ENCODE measurements at places on chromosomes 3 and 15. TPM values are rescaled to one million over a fixed set of nuclear protein-coding genes. Genes with fewer than 3 reads are reported as not detected.

The IL20RB gene
- total RNA-seq, result 0.98 TPM

- DNase-seq, result no peak
- H3K27ac ChIP-seq, result no peak overlapping the region
- no peaks in the 10 kb centered on the region for H3K36me3 ChIP-seq
- no peaks in the 10 kb centered on the region for H3K4me1 ChIP-seq
- no peak overlapping the region for H3K4me3 ChIP-seq
Observed at GRCh38 chr15:86664581-86664980, 584.9 kb downstream of the AGBL1 start.

The FBXL22 gene
- total RNA-seq, result not detected

DNA sequence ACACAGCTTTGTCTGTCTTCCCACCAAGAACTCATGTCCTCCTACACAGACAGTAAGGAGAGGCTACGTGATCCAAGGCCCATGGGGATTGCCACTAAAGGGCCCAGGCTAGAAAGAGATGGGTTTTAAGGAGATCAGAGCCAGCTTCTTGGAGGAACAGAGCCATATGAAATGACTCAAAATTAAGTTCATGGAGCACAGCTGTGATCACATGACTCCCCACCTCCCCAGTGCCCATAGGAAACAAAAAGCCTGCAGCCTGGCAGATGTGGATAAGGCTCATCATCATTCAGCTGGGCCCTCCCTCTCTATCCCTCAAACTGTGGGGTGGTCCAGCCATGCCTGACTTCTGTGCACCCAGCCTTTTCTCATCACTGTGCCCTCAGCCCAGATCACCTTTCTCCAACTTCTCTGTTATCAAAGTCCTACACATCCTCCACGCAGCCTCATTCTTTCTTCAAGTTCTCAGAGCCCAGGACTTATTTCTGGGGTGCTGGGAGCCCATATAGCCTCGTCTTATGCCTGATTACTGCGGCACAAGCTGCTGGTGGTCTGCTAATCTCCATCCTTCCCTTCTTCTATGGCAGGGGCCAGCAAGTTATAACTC lies 137.6 kb downstream of the SMAD6 start:
- H3K36me3 ChIP-seq, result no peaks in the 10 kb centered on the region
- H3K27me3 ChIP-seq, result no peaks in the 10 kb centered on the region
- no peak overlapping the region for H3K4me3 ChIP-seq
- H3K27ac ChIP-seq, result no peak overlapping the region
- H3K4me1 ChIP-seq, result peaks cover 52% of the 10 kb centered on the region

The TIGIT gene
- total RNA-seq, result not detected

The AGBL1 gene
- 13.5 TPM for total RNA-seq

The UACA gene
- 61.8 TPM for total RNA-seq

DNA sequence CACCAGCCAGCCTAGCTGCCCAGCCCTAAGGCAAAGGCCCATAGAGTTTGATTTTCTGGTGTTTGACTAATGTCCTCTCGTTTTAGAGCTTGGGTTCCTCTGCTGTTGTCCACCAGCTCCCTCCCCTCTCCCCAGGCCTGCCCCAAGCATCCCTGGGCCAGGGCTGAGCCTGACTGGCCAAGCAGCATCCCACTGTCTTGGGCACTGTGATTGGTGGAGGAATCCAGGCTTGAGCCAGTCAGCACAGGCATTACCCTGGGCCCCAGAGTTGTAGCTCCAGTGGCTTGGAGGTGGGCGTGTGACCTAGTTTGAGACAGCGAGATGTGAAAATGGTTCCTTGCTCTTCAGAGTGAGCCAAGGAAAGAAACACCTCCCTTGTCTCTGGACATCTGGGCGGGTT lies 155.3 kb upstream of the MEF2A start:
- H3K36me3 ChIP-seq, result no peaks in the 10 kb centered on the region
- H3K4me3 ChIP-seq, result no peak overlapping the region
- no peak overlapping the region for H3K27ac ChIP-seq

The BOC gene
- 4.2 TPM for total RNA-seq
